NCI-H460 (cell line): ENCODE measurements at places on chromosomes 4 and X.

GRCh38 chr4:6011686-6012085, 6.5 kb downstream of the C4orf50 start:
- no peak for DNase-seq

- no peak for DNase-seq
These were observed 104.4 kb downstream of the STIM2 start for GRCh38 chr4:26964994-26965393.

DNA sequence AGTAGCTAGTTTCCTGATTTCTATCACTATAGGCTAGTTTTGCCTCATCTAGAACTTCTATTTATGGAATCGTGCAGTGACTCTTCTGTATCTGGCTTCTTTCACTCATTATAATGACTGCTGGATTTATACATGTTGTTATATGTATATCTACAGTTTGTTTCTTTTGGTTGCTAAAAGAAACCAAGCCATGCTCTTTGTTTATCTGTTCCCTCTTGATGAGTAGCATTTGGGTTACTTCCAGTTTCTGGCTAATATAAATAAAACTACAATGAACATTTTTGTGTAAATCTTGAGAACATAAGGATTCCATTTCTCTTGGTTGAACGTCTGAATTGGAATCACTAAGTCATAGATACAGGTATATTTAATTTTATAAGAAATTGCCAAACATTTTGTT, 73.9 kb downstream of the ARHGAP24 start:
- DNase-seq: no peak

- DNase-seq: no peak
These were observed 83.3 kb downstream of the STK32B start for GRCh38 chr4:5134620-5135019.

DNA sequence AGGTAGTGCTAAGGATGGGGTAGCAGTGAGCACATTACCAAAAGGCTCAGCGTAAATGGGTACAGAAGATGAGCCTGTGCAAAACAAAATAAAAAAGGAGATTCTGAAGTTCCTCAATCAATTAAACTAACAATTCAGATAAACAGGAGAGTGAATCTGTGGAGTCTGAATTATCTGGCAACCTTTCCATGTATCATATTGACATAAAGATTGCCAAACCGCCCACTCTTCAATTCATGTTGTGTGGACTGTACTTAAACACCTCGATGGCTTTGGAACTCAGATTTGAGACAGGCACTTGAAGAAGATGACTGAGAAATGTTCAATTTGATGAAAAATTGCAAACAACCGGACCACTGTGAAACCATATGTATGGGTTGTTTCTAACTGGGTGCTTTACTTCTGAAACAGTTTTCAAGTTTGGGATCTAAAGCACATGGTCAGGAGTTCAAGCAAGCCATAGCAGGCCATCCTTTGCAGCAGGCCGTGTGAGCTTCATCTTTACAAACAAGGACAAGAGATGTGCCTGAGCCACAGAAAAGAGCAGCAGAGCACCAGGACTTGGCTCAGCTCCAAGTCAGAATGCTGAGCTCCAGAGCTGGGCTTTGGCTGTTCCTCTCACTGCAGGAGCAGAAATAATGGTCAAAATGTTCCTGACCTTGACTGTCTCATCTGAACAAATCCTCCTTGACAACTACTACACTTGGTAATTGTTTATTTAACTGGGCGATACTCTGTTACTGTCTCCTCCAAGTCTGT, 108.1 kb downstream of the MGST2 start:
- DNase-seq: no peak

GRCh38 chr4:146359771-146360170, 145.4 kb downstream of the REELD1 start:
- no peak for DNase-seq

- DNase-seq: no peak
These were observed at the start of gene L1CAM for GRCh38 chrX:153885968-153886903. TSS of gene L1CAM (minus strand) at chrX:153886173. CDS start at chrX:153875836, 10,337 bp downstream.

DNA sequence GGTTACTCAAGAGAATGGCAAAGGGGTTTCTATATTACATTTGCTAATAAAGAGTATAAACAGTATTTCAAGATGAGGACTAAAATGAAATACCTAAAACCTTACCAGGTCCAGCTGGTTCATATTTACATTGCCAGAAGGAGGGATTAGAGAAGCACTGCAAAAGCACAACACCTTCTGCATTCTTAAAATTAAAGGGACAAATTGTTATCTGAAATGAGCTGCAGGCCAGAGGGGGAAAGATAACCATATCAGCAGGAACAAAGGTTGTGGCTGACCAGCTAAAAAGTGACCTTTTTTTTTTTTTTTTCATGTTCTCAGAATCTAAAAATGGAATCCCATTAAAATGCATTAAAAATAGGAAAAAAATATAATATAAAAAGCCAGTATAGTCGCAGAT, 39.7 kb downstream of the AFF2 start:
- no peak for DNase-seq

- no peak for DNase-seq
These were observed 10.7 kb upstream of the PASD1 start for GRCh38 chrX:151552743-151553142.

DNA sequence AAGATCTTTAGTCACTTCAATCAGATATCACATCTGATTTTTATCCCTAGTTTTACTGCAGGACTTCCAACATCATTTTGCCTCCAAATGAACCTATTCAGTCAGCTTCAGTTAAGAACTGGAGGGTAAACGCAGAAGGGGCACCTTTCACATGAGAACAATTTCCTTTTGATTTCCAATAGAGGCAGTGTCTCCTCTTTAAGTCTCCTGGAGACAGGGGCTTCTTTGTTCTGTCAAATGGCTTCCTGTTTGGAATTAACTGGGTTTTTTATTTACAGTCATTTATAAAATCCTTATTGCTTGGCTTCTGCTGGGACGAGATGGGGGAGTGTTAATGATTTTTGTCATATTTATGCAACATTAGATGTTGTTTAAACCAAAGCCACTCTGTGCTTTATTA, 164.0 kb downstream of the STK32B start:
- DNase-seq: no peak
